ENCODE measurements at places on chromosomes 5 and 9.

DNA sequence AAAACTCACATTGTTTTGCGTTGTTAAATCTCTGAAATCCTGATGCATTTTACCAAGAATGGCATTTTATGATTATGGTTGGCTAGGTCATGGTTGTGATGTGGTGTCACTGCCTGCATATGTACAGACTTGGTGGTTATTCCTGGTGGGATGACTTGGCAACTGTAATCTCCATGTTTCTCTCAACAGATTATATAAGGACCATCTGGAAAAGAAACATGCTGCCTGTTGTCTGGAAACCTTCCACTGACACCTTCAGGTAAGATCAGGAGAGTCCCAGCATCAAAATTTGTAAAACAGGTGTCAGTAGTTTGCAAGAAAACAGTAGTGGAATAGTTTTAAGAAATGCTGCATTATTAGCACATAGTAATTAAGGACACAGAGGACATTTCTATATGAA is 3.0 kb upstream of the ACER2 start:
- no peak for DNase-seq

GRCh38 chr9:104287253-104287878 is 193.3 kb downstream of the SMC2 start:
- DNase-seq: no peak

DNA sequence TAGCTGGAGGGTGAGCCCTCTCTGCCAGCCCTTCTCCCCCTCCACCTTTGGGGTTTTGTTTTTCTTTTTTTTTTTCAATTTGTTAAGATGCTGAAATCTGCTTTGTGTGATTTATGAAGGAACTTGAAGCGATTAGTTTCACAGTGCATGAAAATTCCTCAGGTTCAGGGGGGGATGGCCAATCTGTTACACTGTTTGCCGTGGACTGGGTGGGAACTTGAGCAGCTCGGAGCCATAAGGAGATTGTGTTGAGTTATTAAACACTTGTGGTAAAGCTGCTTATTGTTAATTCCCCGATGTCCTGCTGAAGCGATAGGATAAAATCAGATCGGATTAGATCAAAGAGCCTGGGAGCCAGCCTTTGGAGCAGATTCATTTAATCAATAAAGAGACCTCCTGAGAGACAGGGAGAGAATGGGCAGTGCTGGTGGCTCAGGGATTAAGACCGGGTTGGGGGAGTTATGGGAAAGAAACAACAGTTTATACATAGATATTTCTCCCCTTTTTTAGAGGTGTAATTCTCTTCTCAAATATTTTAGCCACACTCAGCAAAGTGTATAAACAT is 105.8 kb upstream of the SPATA31D4 start:
- DNase-seq: no peak

DNA sequence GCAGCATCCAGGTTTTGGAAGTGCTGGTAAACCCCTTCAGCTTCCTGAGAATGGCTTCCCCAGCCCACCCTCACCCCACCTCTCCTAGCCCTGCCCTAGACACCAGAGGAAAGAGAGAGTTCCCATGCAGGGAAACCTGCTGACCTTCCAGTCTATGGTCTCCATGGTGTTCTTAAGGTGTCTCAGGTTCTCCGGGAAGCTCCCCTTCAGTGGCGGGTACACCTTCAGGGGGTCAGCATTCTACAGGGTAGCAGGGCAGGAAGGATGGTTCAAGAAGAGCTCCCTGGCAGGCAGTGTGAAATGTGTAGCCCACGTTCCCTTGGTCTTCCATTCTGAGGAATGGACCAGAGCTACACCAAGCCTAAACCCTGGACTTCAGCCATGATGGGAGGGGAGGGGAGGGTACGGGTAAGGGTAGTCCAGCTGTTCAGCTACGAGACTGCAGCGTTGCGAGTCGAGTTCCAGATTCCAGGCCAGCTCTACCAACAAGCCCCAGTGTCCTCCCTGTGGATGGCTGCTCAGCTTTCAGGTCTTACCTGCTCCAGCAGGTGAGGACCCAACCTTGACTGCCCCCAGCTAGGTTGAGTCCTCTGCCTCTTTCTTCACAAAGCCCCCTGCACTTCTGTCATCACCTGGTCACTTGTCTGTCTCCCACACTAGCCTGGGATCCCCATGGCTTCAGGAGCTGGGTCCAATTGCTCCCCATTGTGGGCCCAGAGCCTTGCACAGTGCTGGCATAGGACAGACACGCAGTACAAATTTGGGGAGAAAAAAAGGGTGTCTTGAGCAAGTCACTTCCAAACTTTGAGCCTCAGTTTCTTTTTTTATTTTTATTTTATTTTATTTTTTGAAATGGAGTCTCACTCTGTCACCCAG is 7.5 kb downstream of the CD74 start:
- no peak for DNase-seq

GRCh38 chr9:24608599-24608998 is 62.9 kb upstream of the IZUMO3 start:
- DNase-seq: no peak

All from CD4-positive, alpha-beta T cell (primary cell).